ENCODE measurements at places on chromosomes 5 and 9.

DNA sequence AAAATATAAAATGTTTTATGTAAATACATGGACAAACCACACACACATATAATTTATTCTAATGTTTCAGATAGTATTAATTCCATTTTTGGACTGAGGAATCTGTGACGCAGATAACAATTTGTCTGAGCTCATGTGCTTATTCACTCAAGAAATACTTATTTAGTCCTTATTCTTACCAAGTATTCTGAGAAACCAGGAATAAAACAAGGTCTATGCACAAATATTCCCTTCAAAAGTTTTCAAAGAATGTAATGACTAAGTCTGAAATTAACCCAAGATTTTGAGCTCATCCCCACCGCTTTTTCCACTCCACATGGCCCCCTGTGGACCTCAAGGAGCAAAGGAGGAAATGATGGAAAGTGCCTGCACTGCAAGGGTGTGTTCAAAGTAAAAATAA lies 1022.3 kb downstream of the EFNA5 start:
- DNase-seq: no peak

- DNase-seq: no peak
Measured at GRCh38 chr9:133119846-133120500, 1.1 kb downstream of the RALGDS start.

DNA sequence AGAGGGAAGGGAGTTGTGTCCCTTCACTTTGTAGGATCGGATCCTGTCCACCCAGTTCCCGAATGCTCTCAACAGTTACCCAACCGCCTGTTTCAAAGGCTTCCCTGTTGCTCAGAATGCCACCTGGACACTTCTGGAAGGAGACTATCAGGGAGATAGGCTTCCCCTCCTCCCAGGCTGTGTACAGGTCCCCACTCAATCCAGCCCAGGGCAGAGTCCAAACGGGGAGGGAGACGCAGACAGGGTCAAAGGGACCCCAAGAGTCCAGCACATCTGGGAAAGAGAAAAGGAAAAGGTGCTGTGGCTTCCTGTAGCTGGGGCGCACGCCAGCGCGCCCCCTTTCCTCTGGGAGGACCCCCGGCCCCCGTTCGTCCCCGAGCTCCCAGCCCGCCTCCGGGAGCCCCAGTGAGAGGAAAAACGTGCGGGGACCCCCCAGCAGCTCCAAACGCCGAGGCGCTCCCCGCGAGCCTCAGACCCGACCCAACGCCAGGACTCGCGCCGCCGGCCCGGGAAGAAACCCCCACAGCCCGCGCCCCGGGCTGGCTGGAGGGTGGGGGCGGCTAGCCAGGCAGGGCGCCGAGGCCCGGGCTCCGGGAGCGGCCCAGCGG lies 640 bp downstream of the SURF4 start:
- no peak for DNase-seq

- DNase-seq: no peak
Measured at GRCh38 chr5:174073122-174073660, 27.7 kb downstream of the NSG2 start.

DNA sequence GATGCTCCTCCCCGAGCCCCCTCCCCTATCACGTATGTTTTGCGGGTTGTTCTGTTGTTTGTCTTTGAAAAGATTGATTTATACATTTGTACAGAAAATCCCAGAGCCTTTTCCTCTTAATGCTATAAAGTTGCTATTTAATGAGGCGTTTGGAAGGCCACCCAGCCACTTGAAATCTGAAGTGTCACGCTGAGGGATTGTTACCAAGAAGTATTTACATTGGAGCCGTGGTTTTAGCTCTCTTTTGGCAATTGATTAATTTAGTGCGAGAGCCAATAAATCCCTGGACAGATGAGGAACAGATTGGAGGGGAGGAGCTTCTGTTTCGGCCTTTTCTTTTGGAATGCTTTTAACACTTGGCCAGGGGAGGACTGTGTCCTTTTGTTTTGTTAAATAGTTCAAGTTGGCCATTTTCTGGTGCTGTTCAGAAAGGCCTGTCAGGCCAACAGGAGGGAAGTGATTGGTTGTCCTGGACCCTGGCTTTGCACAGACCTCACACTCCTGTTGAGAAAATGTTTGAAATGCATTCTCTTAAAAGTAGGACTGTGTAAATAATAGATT lies 250.2 kb downstream of the PDZD2 start:
- DNase-seq: no peak

- DNase-seq: no peak
Measured at GRCh38 chr5:50745221-50745910, 78.9 kb downstream of the PARP8 start.

DNA sequence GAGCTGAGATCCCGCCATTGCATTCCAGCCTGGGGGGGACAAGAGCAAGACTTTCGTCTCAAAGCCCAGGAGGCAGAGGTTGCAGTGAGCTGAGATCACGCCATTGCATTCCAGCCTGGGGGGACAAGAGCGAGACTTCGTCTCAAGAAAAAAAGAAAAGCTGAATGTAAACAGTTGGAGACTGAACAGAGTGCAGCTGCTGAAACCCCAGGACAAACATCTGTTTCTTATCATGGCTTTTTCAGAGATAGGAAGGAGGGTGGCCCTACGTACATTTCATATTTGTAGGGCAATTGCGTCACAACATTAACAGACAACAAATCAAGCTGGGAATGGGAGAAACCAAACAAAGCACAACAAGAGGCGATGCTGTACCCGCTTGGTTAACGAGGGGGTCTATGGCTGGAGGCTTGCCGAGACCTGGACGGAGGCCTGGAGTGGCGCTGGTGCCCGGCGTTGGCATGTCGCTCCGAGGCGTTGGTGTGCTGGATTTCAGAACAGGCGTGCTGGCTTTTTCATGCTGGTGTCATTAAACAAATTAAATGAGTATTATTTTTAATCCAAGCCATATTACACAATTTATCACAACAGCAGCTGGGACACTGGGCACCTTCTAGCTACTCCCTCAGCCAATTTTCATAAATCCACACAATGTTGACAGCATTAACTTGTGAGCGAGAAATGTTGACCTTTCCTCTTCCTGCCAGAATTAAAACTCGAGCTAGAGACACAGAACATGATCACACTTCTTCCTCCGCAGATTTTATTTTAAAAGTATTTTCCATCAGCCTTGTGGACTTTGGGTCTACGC lies 76.1 kb downstream of the TLE1 start:
- DNase-seq: no peak

DNA sequence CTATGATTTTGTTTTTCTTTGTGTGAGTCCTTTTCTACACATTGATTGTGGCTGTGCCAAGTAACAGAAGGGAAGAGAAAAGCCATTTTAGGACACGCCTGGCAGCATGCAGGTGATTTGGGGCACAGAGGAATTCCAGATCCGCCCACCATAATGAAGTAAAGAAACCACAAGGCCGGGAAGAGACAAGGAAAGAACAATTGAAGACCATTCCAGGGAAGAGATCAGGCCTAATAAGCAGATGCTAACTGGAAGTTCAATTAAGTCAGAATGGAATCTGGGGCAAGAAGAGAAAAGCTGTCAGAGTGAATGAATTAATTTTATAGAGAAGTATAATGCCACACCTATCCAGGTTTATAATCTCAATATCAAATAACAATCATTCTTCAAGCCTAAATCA lies 110.2 kb upstream of the ISL1 start:
- DNase-seq: no peak

- no peak for DNase-seq
Measured at GRCh38 chr5:77709993-77710685, 66.0 kb downstream of the TBCA start.

GRCh38 chr9:127847178-127847510 lies 7.3 kb downstream of the ENG start:
- DNase-seq: no peak

DNA sequence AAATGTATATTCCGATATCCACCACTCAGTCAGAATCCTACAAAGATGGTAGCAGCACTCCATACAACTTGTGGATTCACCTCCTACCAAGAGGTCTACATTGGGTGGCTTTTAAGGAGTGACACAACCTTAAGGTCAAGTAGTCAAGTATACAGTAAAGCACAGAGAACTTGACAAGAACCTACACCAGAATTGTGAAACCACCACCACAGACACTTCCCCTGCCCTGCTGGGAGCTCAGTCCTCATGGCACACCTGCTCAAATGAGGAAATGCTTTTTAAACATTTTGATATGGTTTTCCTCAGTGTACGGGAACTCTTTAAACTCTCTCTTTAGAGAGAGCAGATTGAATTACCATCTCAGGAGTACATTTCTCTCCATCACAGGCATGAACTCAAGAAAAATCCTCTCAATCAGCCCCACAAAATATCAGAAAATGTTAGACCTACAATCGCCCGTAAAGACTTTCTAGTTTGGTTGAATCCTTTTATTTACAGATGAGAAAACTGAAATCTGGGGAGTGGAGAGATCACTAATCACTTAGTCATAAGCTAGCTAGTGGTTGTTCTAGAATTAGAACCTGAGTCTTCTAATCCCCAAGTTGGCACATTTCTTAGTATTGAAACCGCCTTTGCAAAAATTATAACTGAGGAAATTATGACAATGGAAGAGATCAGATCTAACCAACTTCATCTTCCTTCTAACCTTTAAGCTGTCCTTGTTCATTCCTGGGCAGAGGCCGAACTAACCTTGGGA lies 38.5 kb upstream of the NR4A3 start:
- no peak for DNase-seq

DNA sequence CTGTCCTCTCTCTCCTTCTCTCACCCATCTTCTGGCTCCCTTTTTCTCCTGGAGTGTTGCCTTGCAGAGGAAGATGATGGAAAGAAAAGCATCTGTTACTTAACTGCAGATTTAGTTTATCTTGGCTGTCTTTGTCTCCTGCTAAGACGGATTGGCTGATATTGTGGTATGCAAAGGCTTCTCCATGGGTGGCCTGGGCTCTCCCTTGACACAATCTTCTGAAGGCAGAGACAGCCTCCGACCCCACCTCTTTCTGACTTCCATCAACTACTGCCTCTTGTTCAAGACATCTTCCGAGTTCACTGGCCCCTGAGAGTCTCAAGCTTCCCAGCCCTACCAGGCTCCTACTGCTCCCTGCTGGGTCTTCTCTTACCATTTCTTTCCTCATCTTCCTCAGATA lies 403.7 kb downstream of the LRRC70 start:
- no peak for DNase-seq

- DNase-seq: no peak
Measured at GRCh38 chr5:151025250-151025606, 4.8 kb downstream of the GPX3 start.

- DNase-seq: no peak
Measured at GRCh38 chr9:112869041-112869529, 21.6 kb downstream of the SLC46A2 start.

GRCh38 chr9:13734601-13735000 lies 455.1 kb upstream of the MPDZ start:
- DNase-seq: no peak

DNA sequence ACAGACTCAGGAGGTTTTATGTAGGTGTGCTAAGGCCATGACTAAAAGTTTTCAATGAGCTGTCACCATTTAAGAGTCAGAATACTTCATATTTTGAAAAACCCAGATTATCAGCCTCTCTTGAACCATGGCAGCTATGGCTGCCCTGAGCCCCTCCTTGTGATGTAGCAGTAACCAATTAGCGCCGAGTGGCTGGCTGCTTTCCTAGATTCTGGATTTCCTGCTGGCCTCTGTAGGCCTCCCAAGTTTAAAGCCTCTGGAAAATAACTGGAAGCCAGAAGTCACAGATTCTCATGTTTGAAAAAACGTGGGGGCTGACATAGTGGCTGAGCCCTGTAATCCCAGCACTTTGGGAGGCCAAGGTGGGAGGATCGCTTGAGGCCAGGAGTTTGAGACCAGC lies 25.5 kb downstream of the DAB2IP start:
- DNase-seq: no peak

- DNase-seq: no peak
Measured at GRCh38 chr5:177371120-177372033, 12.9 kb upstream of the SLC34A1 start.

- DNase-seq: no peak
Measured at GRCh38 chr5:43210570-43210969, 18.5 kb downstream of the NIM1K start.

DNA sequence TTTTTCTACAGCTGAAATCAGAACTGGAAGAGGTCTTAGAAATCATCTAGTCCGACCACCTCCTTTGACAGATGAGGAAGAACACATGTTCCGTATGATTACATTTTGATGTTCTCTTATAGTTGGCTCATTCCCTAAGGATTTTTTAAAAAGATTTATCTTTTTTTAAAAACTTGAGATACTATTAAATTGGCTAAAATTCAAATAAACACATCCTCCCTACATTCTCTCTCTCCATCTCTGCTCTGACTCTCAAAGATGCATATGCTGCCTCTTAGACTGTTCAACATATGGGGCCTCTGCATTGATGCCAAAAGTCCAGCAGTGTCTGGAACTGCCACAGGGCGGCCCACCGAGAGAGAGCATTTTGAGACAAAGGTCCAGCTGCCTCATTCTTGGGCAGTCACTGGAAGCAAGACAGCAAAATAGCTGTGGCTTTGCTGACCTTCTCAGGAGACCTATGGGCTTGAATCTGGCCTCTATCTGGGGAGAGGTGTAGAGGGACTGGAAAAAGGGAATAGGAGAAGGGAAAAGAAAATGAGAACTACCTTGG lies 12.8 kb upstream of the TSSK1B start:
- DNase-seq: no peak

- no peak for DNase-seq
Measured at GRCh38 chr9:124343533-124344290, 71.5 kb downstream of the PSMB7 start.

GRCh38 chr9:17936365-17936764 lies 357.5 kb downstream of the SH3GL2 start:
- DNase-seq: no peak

DNA sequence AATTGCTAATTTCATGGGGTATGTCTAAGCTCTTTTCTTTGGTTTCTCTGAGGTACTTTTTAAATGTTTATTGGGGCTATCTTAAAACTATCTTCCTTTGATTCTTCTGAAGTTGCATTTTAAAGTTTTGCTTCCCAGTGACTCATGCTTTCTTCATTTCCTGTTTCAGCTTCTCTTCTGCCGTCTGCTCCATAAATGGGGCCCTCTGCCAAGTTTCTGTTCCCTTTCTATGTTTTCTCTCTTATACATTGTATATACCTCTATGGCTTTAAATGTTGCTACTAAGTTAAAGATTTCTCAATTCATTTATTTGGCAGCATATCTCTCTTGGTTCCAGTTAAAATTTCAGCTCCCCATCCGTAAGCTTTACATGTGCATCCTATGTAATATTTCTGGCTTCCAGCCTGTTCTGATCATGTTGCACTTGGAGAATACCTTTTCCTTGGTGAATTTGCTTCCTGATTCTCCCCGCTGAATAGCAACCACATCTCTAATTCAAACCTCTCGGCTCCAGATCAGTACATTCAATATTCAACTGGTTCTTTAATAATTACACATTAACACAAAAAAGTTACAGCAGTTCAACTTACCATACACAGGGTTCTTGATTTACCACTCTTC lies 125.3 kb downstream of the ST8SIA4 start:
- DNase-seq: no peak

GRCh38 chr5:17326600-17327037 lies 109.2 kb downstream of the BASP1 start:
- no peak for DNase-seq

GRCh38 chr5:104372796-104373195 lies 810.2 kb upstream of the NUDT12 start:
- DNase-seq: no peak

All from stimulated activated CD4-positive, alpha-beta T cell treated with anti-CD3 and anti-CD28 coated beads, TNF-alpha, amount 100 ng/mL, for 48 hours (primary cell).